ENCODE measurements at places on chromosomes 7 and 10.

DNA sequence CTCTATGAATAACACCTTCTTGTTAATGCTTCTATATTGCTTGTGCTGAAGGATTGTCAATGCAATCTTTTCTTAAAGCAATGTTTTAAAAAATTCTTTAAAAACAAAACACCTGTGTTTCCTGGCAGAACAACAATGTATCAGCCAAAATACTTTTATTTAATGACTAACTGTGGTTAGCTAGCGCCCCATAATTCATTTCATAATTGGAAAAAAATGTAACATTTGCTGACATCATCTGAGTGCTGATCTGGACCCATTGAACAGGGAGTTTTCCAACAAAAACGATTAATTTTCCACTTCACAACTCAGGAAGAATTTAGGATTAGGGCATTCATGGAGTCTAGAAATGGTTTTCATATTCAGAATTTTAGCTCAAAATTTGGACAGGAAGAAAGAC lies 137.6 kb upstream of the CDK6 start:
- ATAC-seq, result peak; percentile 69

- ATAC-seq, result no peak
Measured at GRCh38 chr7:309586-310228, 19.7 kb downstream of the FOXL3 start.

GRCh38 chr10:72322280-72323058 lies 32.2 kb downstream of the DNAJB12 start:
- no peak for ATAC-seq

DNA sequence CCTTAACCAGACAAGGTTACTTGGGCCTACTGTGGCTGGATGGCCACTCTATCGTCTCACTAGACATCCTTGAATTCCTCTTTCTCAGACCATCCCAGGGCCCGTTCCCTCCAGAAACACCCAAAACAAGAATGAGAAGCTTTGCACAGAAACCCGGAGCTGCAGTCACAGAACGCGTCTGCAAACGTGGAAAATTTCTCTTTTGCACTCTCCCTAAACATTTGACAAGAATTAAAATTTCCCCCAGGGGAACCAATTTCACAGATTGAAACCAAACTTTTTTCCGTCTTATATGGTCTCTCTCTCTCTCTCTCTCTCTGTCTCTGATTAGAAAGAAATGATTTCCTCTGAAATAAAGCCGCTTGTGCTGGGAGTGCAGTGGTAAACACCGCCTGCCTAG lies 120.7 kb downstream of the MKX start:
- no peak for ATAC-seq

- no peak for ATAC-seq
Measured at GRCh38 chr10:128848810-128849209, 618.2 kb upstream of the MGMT start.

GRCh38 chr7:87872346-87872745 lies 3.8 kb downstream of the SLC25A40 start:
- no peak for ATAC-seq

DNA sequence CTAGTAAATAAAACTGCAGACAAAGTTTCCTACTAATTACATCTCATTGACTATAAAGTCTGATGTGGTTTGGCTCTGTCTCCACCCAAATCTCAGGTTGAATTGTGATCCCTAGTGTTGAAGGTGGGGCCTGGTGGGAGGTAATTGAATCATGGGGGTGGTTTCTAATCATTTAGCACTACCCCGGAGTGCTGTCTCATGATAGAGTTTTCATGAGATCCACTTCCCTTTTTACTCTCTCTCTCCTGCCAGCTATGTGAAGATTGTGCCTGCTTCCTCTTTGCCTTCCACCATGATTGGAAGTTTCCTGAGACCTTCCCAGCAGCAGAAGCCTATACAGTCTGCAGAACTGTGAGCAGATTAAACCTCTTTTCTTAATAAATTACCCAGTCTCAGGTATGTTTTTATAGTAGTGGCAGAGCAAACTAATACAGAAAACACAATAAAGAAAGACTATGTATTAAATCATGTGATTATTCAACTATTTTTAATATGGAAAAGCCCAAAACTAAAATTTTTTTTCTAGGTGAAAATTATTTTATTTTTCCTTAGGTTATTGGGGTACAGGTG lies 232.1 kb downstream of the FZD1 start:
- ATAC-seq, result no peak

DNA sequence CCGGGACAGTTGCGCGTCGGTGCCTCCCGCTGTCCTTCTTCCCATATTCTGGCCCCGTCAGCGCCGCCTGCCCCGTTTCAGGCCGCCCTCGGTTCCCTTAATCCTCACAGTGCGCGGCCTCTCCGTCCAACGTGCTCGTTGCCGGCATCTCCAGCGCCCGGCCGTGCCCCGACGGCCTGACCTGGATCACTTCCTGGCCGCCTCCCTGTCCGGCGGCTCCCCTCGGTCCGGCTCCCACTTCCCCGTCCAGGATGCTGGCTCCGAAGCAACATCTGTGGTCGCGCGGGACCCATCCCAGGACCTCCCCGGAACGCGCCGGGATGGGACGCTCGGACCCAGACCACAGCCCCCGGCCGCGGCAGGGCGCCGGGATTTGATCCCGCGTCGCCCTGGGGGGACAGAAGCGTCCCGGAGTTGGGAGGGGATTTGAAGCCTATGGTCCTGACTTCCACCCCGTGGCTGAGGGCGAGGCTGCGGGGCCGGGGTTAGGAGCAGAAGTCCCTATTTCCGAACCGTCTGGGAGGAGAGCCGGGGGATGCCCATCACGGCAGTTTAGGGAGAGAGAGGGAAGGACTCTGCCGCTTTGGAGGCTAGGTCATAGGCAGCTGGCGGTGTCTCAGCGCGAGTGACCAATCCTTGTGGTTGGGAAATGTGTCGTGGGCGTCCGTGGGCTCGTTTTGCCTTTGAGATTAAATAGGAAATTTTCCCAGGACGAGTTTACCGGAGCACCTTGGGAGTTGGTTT lies 53.8 kb downstream of the KCTD7 start:
- peak; percentile 65 for ATAC-seq

- ATAC-seq, result no peak
Measured at GRCh38 chr7:73727952-73728351, 8.5 kb upstream of the STX1A start.

Data from SK-N-SH treated with all-trans-retinoic acid at 6 μM for 48 hours (cell line).